ENCODE measurements at places on chromosomes 7 and 10.

DNA sequence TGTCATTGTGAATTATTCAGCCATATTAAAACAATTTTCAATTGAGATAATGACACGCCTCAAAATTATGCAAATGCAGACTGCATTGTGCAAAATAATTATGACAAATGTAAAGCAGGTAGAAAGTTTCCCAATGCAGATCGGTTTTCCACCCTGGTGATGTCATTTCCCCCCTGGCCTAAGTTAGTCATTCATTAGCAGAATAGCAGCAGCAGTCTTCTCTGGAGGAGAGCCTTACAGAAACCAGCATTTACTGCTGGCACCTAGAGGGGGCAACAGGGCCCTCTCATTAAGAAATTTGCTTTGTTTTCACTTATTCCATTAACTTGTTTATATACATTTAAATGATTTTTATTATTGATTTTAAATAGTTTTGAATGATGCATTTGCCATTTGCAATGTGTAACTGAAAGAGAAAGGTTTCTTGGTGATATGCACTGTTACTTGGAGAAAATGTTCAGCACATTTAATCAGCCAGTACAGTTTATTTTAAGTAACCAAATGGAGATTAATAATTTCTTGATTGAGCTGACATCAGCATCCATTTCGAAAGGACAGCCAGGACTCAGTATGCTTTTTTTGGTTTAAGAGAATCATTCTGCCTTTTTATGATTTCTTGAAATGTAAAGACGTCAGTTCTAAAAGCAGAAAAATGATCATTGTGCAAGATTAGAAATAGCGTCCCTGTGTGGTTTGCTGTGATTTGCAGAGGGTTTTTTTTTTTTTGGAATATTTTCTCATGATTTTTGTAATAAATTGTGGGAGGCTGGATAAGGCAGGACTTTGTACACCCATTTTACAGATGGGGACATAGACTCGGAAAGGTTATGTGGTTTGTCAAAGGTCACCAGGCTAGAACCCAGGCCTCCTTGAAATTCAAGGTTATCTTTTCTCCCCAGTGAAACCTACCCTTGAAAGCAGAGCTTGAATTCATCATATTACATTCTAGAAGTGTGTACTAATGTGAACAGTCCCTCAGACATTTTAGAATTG, 3.5 kb downstream of the ARID5B start:
- DNase-seq, result peak; percentile 89

DNA sequence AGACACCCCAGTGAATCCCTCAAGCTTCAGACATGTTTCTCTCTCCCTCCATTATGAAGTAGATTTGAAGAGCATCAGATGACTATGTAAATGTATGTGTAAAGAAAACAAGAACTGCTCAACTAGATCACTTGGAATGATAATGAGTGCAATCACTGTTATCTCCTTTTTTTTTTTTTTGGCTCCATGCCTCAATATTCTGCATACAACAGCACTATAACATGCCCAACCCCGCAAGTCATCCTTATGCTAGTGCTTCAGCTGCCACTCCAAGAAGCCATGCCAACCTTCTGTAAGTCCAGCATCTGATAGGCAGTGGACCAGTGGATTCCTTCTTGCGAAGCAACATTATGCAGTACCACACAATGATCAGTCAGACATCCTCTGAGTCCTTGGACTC, 133.7 kb downstream of the TFPI2 start:
- no peak for DNase-seq

- DNase-seq, result peak; percentile 74
These were observed 4.9 kb upstream of the PPIA start for GRCh38 chr7:44791278-44792219.

GRCh38 chr7:146575903-146576302, 459.3 kb downstream of the CNTNAP2 start:
- no peak for DNase-seq

DNA sequence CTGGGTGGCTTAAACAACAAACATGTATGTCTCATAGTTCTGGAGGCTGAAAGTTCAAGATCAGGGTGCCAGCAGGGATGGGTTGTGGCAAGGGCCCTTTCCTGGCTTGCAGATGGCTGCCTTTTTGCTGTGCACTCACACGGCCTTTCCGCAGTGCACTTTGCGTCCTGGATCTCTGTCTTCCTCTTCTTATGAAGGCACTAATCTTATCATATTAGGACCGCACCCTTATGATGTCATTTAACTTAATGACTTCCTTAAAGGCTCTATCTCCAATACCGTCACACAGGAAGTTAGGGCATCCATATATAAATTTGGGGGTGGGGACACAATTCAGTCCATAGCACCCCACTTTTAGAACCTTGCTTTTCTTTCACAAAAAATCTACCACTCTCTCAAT, 255.2 kb downstream of the SNX13 start:
- no peak for DNase-seq
